Stimulated activated CD4-positive, alpha-beta T cell treated with anti-CD3 and anti-CD28 coated beads, Interleukin-15, amount 100 ng/mL, for 48 hours (primary cell): ENCODE measurements at places on chromosomes 16 and 17.
A peak's percentile ranks its signal among the peaks of the same experiment; 100 is the strongest.

GRCh38 chr16:83271970-83272575 is 535.7 kb upstream of the HSBP1 start:
- DNase-seq = no peak

DNA sequence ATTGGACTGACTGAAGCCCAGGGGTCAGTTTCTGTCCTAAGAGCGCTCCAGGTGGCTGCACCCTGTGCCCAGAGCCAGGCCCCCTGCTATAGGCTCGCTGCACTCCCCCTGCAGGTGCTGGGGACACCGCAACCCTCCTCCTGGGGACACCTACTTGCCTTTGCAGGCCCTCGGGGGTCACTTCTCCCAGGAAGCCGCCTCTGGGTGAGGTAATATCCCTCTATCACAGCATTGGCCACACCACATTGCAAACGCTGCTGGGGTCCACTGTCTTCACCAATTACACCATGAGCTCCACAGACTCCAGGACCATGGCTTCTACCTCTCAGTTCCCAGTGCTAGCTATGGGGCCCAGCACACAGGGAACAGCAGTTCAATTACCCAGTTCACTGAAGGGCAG is 14.9 kb downstream of the USP36 start:
- no peak for DNase-seq

GRCh38 chr17:71503710-71504465 is 616.9 kb upstream of the SOX9 start:
- no peak for DNase-seq

- no peak for DNase-seq
Observed at GRCh38 chr17:43846963-43847371, at the start of gene CD300LG. Gene CD300LG, plus strand, starts transcription at chr17:43847176. Its CDS starts 41 bp downstream, at chr17:43847217.

DNA sequence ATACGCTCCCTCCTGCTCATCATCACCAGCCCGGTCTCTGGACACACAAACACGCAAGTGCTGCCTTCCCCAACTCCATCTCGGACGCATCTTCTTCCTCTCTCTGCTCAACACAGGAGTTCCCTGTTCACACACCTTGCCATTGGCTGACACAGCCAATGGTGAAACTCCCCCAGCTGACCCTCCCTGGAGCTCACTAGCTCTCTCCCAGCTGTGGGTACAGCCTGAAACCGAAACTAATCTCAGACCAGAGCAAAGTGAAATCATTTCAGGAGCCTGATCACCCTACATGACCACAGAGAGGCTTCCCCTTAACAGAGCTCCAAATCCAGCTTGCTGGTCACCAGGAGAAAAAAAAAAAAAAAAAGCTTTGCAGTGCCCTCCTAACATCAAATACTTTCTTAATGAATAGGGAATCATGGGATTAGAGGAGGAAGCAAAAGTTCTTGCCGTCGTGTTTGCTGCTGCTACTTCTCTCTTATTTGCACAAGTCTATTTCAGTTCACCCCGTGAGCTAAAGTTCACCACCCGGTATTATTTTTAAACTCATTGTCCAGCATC is 8.3 kb downstream of the CUEDC1 start:
- DNase-seq = no peak

- DNase-seq = no peak
Observed at GRCh38 chr17:78993241-78993956, 13.7 kb upstream of the LGALS3BP start.

- no peak for DNase-seq
Observed at GRCh38 chr16:54325616-54326265, 39.2 kb upstream of the IRX3 start.

DNA sequence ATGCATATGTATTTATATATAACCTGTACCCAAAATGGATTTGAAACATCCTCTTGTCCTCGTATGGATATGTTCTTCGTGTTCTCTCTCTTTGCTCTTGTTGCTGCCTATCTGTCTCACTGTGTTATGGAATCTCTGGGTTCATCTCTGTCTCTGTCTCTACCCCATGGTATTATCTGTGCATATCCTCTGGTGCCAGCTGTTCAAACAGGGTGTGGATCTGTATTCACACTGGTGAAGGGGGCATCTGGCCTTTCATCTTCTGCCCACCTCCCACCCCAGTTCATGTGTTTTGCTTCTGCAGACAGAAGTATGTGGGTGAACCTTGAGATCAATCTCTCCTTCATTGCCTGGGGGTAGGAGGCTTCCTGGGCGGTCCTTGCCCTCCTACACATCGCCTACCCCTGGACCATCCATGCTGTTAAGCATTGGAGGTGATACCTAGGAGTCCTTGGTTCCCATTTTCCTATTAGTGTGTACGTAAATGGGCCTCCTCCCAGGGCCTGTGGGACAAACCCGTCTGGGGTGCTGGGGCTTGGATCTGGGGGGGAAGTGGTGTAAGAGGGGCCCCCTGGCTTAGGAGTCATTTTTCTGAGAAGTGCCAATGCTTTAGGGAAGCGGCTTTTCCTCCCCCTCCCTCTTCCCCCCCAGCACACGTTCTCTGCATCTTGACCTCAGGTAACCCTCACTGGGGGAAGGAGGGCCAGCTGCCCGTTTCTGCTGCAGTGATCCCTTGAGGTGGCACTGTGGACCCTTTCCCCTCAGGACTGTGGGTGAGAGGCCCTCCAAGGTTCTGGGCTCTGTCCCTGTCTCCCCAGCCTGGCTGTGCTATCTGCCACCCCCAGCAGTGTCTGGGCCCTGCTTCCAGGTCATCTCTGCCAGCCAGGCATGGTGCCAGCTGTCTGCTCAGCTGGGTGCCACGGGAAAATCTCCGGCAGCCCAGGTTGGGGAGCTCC is 21.1 kb downstream of the RARA start:
- DNase-seq = no peak

DNA sequence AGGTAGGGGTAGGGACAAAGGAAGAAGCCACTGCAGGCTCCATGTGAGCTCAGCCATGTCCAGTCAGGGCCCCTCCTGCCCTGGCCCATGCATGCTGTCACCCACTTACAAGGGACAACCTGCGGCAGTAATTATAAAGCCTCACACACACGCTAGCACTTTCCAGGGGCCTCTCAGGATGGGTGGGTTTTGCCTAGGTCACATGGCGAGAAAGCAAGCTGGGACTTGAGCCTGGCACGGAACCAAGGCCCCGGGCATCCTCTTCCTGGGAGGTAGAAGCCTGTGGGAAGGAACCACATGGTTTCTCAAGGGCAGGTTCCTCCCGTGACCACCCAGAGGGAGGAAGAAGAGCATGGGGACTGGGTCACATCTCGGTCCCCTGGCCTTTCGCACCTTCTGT is 7.0 kb downstream of the ZNF319 start:
- DNase-seq = no peak

- DNase-seq = no peak
Observed at GRCh38 chr16:5257462-5257861, 159.9 kb upstream of the EEF2KMT start.

- no peak for DNase-seq
Observed at GRCh38 chr17:41910701-41911391, 7.9 kb downstream of the ACLY start.

GRCh38 chr17:78442648-78443218 is 64.3 kb downstream of the PGS1 start:
- no peak for DNase-seq

GRCh38 chr16:87780385-87780989 is 14.7 kb upstream of the KLHDC4 start:
- no peak for DNase-seq

DNA sequence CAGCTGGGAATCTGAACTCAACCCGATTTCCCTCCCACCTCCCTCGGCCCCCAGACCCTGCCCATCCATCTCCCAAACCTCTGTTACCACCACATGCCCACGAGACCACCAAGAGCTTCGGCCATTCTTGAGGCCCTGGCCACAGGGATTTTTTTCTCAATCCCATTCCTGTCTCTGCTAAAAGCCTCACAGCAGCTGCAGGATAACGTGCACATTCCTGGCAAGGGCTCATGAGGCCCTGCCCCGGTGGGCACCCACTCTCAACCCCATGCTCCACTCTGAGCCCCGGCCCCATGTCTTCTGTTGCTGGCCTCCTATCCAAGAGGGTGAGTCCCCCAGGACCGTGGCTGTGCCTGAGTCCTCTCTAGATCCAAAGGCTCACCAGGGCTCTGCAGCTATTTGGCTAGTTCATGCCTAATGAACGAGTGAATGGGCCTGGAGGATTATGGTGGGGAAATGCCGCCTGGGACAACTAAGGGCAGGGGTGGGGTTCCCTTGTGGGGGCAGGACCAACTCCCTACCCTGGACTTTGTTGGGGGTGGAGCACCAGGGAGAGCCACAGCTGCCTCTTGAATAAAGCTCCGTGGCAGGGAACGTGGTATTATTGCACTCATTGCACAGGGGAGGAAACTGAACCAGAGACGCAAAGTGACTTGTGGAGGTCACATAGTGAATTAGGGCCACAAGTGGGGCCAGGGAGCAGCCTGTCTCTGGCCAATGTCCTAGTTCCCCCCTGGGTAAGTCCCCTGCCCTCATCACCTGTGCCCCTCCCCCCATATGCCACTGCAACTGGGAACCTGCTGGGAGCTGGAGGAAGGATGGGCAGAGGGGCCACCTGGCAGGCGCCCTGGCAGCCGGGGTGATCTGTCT is 113.8 kb upstream of the SMURF2 start:
- DNase-seq = no peak

DNA sequence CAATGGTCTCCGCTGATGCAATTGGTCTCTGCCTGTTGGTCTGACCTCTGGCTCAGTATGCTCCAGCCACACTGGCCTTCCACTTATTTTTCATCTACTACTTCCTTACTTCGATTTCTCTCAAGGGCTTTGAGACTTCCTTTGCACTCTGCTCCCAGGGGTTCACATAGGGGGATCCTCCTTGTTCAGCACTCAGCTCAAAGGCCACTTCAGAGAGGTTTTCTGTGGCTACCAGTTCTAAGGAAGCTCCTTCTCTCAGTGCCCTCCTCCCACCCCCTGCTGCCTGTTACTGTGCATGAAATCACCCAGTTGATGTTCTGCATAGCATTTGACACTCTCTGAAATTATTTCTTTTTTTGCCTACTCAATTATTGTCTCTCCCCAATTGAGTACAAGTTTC is 476.4 kb downstream of the HS3ST3B1 start:
- no peak for DNase-seq

DNA sequence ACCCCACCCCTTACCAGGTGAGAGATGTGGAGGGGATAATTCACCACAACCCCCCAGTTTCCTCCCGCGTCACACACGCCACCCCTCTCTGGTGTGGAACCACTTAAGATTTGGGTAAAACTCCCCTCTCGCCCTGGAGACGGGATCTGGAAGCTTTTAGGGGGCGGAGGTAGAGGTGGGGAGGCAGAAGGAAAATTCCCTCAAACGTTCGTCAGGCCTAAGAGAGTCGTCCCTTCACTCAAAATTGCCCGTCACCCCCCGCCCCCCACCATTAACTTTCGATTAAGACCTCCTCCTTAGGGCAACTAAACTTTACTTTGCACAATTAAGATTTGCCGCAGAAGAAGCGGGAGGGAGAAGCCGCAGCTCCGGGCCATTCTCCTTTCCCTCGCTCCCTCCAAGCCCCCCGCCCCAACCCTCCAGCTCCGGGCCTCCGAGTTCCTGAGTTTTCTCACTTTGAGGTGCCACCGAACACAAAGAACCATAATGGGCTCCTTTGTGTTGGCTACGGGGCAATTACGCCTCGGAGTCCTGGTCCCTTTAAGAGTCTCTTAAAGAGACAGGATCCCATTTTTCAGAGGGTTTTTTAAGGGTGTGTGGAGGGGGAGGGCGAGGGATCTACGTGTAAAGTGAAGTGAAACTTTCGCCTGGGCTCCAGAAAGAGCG is 985 bp upstream of the FZD2 start:
- no peak for DNase-seq

- no peak for DNase-seq
Observed at GRCh38 chr17:44905006-44906000, 6.1 kb upstream of the EFTUD2 start.

GRCh38 chr17:35432176-35433074 is at the start of gene SLFN12:
Gene SLFN12, minus strand, starts transcription at chr17:35432500. Its CDS starts 9,472 bp downstream, at chr17:35423028.
- peak; percentile 30 for DNase-seq

GRCh38 chr17:32348483-32348800 is 1.5 kb upstream of the ZNF207 start:
- DNase-seq = no peak

- DNase-seq = no peak
Observed at GRCh38 chr17:57966875-57967274, 11.7 kb upstream of the CUEDC1 start.

DNA sequence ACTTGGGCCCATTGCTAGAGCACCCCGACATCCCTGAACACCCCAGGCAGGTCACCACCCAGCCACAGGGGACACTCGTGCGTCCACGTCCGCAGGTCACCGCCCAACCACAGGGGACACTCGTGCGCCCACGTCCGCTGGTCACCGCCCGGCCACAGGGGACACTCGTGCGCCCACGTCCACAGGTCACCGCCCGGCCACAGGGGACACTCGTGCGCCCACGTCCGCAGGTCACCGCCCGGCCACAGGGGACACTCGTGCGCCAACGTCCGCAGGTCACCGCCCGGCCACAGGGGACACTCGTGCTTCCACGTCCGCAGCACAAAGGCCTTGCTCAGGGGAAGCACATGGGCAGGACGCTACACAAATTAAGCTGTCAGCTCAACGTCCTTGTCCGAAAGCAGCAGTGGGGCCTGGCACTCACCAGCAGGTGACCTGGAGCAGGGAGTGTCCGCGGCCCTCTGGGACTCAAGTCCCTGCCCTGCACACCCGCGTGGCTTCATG is 17.7 kb downstream of the GALNS start:
- DNase-seq = no peak

- DNase-seq = no peak
Observed at GRCh38 chr17:18848501-18848900, 9.4 kb upstream of the PRPSAP2 start.

GRCh38 chr17:51234162-51234561 is 25.7 kb downstream of the MBTD1 start:
- DNase-seq = no peak

GRCh38 chr17:49696233-49696761 is 11.5 kb downstream of the SLC35B1 start:
- DNase-seq = peak; percentile 72

GRCh38 chr17:66679631-66680517 is 155.0 kb upstream of the CACNG5 start:
- DNase-seq = no peak

DNA sequence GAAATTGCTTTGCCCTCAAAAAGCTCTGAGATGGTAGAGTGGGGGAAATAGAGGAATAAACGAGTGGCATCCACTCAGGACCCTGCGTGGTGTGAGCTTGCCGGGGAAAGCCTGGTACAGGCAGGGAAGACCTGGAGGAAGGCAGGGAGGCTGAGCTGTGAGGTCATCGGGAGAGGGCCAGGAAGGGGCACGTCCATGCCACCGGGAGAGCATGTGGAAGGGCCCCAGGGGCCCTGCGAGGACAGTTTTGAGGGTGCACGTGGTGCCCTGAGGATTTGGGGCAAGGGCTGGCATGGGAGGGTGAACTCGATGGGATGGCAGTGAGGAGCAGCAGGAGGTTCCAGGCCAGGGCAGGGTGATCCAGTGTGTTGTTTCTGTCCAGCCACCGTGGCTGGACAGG is 56.3 kb upstream of the CBFA2T3 start:
- no peak for DNase-seq
